ENCODE measurements at places on chromosomes 6 and 20.

GRCh38 chr6:89433252-89434149, 549 bp downstream of the ANKRD6 start:
- peaks cover 15% of the 10 kb centered on the region for H3K4me1 ChIP-seq
- no peaks in the 10 kb centered on the region for H3K36me3 ChIP-seq
- H3K27ac ChIP-seq: peak overlapping the region; percentile 23
- DNase-seq: peak; percentile 22

- H3K4me1 ChIP-seq: no peaks in the 10 kb centered on the region
- no peak overlapping the region for H3K4me3 ChIP-seq
- H3K36me3 ChIP-seq: no peaks in the 10 kb centered on the region
- H3K27me3 ChIP-seq: peaks cover 42% of the 10 kb centered on the region
- DNase-seq: no peak
- no peak overlapping the region for H3K27ac ChIP-seq
These were observed 118.0 kb downstream of the DLL1 start for GRCh38 chr6:170172825-170173256.

GRCh38 chr6:132236281-132236680, 165.0 kb downstream of the MOXD1 start:
- no peaks in the 10 kb centered on the region for H3K27me3 ChIP-seq
- no peak overlapping the region for H3K4me3 ChIP-seq
- H3K36me3 ChIP-seq: no peaks in the 10 kb centered on the region
- no peak for DNase-seq

DNA sequence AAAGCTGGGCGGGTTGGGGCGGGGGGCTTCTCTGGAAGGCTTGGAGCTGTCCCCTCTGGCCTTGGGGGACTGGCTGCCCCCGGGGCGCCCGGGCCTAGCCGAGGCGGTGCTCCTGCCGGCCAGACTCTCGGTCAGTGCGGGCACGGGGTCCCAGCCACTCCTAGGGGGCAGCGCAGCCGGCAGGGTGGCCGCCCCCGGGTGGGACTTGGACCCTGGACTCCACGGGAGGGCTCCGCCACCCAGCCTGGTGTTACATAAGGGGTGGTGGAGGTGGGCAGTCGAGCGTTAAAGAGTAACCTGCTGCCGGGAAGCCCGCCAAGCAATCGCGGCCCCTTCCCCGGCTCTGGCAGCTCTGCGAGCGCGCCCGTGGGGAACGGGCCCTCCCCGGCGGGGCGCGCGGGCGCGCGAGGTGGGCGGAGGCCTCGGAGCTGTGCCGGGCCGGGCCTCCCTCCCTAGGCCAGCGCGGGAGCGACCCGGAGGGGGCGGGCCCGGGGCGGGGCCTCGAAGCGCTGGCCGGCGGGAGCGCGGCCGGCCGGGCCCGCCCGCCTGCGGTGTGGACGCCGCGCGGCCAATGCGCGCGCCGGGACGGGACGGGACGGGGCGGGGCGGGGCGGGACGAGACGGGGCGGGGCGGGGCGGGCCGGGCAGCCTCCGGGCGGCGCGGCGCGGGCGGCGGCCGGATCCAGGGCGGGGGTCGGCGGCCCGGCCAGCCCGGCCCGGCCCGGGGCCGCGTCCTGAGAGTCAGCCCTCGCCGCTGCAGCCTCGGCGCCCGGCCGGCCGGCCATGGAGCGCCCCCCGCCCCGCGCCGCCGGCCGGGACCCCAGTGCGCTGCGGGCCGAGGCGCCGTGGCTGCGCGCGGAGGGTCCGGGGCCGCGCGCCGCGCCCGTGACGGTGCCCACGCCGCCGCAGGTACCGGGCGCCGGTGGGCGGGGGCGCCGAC, at the start of gene SLC2A4RG:
TSS of gene SLC2A4RG (plus strand) at position 647 of the 940 bp plus-strand sequence. CDS start at position 784, 137 bp downstream.
- peak within 1 kb of the TSS; percentile 88 for H3K4me3 ChIP-seq
- DNase-seq: no peak
- H3K27me3 ChIP-seq: no peaks in the 10 kb centered on the region
- peaks cover 51% of the 10 kb centered on the region for H3K36me3 ChIP-seq
- peak within 1 kb of the TSS; percentile 41 for H3K27ac ChIP-seq

DNA sequence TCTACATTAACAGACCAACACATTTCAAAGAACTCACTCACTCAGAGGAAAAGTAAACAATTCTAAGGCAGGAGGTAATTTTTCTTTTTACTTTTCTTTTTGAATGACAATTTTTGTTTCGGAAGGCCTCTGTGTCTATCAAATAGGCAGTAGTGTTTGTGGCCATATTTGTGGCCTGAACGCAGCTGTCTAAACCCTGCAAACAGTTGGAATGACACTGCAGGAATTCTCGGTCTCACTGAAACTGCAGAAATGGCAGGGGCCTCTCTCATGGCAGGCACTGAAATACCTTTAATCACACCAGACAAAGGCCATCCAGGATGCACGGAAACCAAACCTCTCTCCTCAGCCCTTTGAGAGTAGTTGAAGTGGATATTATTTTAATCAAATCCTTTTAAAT, 30.4 kb downstream of the FYN start:
- H3K4me1 ChIP-seq: peaks cover 95% of the 10 kb centered on the region
- no peaks in the 10 kb centered on the region for H3K27me3 ChIP-seq
- no peak overlapping the region for H3K4me3 ChIP-seq
- peak overlapping the region; percentile 75 for H3K27ac ChIP-seq
- DNase-seq: no peak

DNA sequence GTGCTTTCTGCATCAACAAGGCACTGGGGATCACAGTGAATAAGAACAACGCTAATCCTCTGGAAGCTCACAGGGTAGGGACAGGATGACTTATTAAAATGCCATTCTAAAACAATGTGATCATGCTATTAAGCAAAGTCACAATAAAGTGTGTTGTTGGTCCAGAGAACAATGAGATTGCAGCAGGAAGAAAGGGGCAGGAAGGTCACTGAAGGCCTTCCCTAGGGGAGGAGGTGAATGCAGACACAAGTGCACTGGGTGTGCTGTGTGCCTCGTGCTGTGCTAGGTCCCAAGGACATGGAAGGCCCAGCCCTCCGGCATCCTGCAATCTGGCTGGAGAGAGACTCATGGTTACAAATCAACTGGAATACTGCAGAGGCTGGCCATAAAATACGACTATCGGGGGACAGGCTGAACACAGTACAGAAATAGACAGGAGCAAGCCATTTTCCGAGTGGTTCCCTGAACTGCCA, 55.7 kb downstream of the LYRM4 start:
- DNase-seq: no peak
- no peak overlapping the region for H3K4me3 ChIP-seq
- no peak overlapping the region for H3K27ac ChIP-seq
- H3K36me3 ChIP-seq: no peaks in the 10 kb centered on the region

DNA sequence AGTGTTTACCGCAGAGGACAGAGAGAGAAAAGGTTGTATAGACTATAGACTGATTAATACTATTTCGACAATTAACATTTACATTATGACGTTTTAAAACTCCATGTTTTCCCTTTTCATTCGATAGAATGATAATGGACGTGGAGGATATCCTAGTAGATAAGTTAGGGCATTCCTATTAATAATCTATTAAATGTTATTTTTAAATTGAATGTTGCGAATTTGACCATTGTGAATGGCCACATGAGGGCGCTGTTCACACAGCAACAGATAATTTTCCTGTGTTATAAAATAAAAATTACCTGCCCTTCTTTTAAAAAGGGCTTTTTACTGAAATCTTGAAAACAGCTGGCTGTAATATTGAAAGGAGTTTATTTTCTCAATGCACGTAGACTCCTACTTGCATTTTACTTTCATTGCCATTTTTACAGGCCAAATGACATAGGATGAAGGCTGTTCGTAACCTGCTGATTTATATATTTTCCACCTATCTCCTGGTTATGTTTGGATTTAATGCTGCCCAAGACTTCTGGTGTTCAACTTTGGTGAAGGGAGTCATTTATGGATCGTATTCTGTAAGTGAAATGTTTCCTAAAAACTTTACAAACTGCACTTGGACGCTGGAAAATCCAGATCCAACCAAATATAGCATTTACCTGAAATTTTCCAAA, 3.3 kb downstream of the ADGRB3 start:
- no peak for DNase-seq
- H3K4me3 ChIP-seq: no peak overlapping the region
- H3K27ac ChIP-seq: no peak overlapping the region
- no peaks in the 10 kb centered on the region for H3K36me3 ChIP-seq
- peaks cover 17% of the 10 kb centered on the region for H3K27me3 ChIP-seq
- peaks cover 5% of the 10 kb centered on the region for H3K4me1 ChIP-seq

DNA sequence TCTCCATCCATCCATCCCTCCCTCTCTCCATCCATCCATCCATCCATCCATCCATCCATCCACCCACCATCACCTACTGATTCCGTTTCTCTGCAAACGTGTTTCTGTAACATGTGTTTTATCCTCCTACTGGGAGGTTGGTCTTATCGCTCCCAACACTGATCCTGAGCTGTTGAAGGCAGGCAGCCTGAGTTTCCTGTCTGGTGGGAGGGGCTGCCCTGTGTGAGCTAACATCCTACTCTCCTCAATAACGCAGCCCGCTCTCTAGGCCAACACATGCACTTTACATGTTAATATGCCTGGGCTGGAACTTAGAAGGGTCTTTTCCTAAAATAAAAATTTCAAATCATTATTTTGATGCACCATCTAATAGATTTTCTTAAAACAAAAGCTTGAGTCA, 126.5 kb downstream of the WDR27 start:
- no peaks in the 10 kb centered on the region for H3K27me3 ChIP-seq
- peaks cover 3% of the 10 kb centered on the region for H3K36me3 ChIP-seq
- DNase-seq: no peak
- H3K4me3 ChIP-seq: no peak overlapping the region
- H3K4me1 ChIP-seq: no peaks in the 10 kb centered on the region
- no peak overlapping the region for H3K27ac ChIP-seq

GRCh38 chr20:52379723-52380336, 188.3 kb upstream of the ZFP64 start:
- H3K27ac ChIP-seq: no peak overlapping the region
- H3K4me3 ChIP-seq: no peak overlapping the region
- DNase-seq: peak; percentile 12
- H3K27me3 ChIP-seq: no peaks in the 10 kb centered on the region
- H3K36me3 ChIP-seq: no peaks in the 10 kb centered on the region
- H3K4me1 ChIP-seq: no peaks in the 10 kb centered on the region

GRCh38 chr20:15091421-15092037, 754.1 kb upstream of the FLRT3 start:
- H3K27ac ChIP-seq: no peak overlapping the region
- no peak overlapping the region for H3K4me3 ChIP-seq
- H3K4me1 ChIP-seq: no peaks in the 10 kb centered on the region
- H3K36me3 ChIP-seq: no peaks in the 10 kb centered on the region

GRCh38 chr6:131295081-131295480, 159.8 kb downstream of the AKAP7 start:
- DNase-seq: no peak
- H3K4me1 ChIP-seq: peaks cover 12% of the 10 kb centered on the region
- no peaks in the 10 kb centered on the region for H3K27me3 ChIP-seq
- no peaks in the 10 kb centered on the region for H3K36me3 ChIP-seq

DNA sequence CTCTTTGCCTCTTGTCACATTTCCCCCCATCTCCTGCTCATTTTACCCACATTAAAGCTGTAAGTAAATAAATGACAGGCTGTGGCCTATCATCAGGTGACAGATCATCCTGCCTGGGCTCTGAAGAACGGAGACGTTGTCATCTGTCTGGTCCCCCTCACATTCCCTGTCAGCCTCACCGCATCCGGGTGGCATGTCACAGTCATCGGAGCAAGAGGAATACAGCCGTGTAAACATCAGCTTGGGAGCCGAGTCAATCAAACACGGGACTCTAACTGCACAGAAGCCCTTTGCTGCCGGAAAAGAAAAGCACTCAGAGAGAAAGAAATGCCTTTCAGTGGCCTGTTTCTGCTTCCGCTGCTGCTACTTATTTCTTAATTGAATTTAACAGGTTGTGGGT, 371.9 kb upstream of the ID4 start:
- H3K27me3 ChIP-seq: no peaks in the 10 kb centered on the region
- no peaks in the 10 kb centered on the region for H3K4me1 ChIP-seq
- H3K27ac ChIP-seq: no peak overlapping the region
- no peak overlapping the region for H3K4me3 ChIP-seq

GRCh38 chr6:4378319-4378996, 243.1 kb upstream of the ECI2 start:
- no peaks in the 10 kb centered on the region for H3K4me1 ChIP-seq
- H3K36me3 ChIP-seq: no peaks in the 10 kb centered on the region
- H3K4me3 ChIP-seq: no peak overlapping the region
- H3K27ac ChIP-seq: no peak overlapping the region
- DNase-seq: no peak

Measured in T-cell (primary cell).